ENCODE measurements at places on chromosomes 13 and 19.
A peak's percentile ranks its signal among the peaks of the same experiment; 100 is the strongest.

DNA sequence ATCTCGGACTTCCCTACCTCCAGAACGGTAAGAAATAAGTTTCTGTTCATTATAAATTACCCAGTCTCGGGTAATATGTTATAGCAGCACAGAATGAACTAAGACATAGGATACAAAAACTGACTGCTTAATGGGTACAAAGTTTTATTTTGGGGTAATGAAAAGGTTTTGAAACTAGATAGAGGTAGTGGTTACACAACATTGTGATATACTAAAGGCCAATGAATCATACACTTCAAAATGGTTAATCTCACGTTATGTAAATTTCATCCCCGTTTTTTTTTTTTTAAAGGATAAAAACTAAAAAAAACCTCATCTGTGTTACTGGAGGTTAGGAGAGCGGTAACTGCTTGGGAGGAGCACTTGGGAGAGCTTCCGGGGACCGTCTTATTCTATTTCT is 23.5 kb downstream of the AKT2 start:
- DNase-seq: no peak

DNA sequence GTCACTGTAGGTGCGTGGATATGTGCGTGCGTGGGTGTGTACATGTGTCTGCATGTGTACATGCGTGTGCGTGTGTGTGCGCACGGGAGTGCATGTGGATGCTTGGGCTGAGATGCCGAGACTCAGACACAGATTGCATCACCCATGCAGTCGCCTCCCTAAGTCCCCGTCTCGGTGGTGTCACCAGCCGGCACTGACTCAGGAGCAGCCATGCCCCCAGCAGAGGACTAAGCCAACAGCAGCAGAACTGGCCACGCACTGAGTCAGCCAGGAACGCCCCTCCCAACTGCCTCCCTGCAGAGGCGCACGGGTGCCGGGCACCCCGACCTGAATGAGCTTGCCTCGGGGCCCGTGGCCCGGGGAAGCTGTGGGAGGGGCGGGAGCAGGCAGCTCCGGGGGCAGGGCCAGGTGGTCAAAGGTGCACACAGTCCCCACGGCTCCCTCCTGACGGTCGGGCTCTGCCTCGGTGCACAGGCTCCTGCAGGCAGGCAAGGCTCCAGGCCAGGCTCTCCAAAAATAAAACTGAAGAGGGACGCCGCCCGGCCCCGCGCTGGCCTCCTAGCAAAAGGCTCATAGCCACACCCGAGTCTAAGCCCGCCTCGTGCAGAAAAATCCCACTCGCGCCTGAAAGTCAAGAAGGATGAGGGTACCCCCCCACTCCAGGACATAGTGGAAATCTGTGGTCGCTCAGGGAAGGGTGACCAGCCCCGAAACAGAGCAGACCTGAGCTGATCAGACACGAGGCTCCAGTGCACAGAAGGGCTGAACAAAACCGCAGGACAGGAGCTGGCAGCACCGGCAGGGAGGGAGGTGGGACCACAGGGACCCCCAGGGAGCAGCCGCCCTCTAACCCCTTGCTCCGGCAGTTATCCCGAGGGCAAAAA is 49.2 kb downstream of the GADD45B start:
- DNase-seq: no peak

- no peak for DNase-seq
Observed at GRCh38 chr19:46639358-46640182, 3.6 kb upstream of the GNG8 start.

DNA sequence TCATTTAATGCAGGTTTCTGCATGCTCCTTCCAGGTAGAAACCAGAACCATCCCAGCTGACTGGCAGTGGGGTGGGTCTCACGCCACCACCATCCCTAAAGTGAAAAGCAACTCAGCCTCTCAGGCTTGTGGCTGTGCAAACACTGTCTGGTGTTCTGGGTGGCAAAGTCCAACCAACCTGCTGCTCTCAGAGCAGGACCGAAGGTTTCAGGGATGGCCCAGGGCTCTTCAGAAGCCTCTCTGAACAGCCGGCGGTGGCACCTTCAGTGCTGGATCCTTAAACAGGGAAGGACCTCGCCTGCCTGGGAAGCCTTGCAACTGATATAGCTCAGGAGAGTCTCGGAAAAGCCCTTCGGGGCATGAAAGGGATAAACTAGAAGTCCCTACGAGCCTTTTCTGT is 100.8 kb downstream of the COL4A1 start:
- DNase-seq: no peak

DNA sequence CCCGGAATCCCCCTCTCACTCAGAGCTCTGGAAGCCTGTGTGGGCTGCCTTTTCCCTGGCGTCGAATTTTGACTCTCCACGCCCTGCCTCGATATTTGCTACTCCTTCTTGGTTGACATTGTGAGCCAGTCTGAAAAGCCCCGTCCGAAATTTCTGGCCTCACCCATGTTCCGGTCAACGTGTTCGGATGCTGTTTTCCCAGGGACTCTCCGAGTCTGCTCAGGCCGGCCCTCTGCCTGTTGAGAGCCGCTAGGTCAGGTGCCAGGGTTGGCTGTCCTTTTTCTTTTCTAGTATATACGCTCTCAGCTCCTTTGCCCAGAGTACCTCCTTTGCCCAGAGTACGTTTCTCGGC is 6.8 kb upstream of the DGKH start:
- DNase-seq: no peak

DNA sequence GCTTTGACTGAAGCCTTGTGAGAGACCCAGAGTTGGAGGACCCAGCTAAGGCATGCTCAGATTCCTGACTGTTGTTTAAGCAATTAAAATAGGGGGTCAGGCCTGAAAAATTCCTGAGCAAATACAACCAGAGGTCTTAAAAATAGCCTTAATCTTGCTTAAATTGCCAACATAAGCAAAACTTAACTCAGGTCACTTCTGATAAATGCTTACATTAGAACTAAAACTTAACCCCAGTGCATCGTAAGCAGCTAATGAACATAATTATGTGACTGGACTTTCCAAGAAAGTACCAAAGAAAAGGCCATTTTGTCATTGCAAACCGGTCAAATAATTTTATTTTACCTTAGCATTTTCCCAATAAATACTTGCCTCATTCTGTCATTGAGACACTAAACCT is 294.5 kb downstream of the ENOX1 start:
- no peak for DNase-seq

DNA sequence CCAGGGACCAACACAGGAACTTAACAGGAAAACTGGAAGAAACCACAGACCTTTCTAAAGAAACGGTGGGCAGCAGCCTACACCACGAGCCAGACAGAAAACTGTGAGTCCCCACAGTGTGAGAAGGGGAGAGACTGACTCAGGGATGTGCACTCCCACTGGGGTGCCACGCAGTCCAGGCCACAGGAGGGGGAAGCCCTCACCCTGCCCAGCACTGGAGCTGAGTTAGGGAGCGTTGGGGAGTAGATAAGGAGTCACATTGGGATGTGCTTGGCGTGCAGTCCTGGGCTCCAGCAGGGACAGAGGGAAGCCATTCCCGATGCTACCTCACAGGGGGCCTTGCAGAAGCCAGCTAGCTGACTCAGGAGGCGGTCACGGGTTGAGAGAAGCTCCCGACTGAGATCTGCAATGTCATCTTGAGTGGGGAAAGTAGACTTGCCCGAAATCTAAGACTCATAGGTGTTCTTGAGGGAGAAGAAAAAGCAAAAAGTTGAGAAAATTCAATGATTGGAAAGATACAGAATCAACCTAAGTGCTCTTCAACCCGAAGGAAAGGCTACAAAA is 17.3 kb downstream of the SIGLEC8 start:
- peak; percentile 83 for DNase-seq

- DNase-seq: no peak
Observed at GRCh38 chr19:51626675-51627074, 3.5 kb downstream of the SIGLEC5 start.

DNA sequence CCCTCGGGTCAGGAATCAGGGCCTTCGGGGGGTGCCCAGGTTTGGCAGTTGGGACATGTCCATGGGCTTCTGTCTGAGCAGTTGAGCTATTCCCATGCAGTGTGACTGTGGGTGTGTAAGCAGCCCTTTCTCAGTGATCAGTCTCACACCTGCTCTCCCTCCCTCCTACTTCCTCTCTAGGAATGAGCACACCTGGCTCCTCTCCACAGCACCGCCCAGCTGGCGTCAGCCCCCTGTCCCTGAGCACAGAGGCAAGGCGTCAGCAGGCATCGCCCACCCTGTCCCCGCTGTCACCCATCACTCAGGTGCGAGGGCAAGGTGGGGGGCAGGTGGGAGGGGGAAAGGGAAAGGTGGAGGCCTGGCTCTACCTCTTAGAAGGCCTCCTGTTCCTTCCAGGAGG is 25.9 kb downstream of the COMP start:
- no peak for DNase-seq

GRCh38 chr19:46068345-46069258 is 27.8 kb upstream of the IGFL4 start:
- no peak for DNase-seq

DNA sequence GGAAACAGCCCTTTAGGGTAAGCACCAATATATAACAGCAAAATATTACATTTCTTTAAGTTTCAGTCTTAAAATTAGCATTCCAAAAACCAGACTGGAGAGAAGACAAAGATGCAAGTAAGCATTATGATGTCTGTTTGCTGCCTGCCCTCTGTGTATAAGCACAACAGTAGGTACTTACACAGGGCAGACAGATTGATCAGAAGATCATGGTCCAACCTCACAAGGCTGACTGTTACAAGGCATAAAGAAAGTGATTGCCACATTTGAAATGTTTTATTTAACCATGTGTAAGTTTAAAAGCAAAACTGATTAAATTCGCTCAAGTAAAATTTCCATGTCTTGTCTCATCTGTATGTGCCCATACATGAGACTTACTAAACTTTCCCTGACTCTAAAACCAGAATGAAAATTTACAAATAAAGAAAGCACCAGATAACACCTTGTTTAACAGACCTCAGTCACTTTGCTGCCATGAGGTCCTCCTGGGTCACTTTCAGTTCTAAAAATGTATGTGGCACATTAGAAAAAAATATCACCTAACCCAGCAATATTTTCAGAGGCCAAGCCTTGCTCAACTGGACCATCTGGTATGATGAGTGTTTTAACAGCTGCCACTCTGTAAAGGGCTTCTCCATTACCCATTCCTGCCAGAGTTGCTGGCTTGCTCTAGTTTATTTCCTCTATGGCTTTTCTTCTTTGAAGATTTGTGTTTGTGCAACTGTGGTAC is 297.0 kb downstream of the RBM26 start:
- DNase-seq: no peak

DNA sequence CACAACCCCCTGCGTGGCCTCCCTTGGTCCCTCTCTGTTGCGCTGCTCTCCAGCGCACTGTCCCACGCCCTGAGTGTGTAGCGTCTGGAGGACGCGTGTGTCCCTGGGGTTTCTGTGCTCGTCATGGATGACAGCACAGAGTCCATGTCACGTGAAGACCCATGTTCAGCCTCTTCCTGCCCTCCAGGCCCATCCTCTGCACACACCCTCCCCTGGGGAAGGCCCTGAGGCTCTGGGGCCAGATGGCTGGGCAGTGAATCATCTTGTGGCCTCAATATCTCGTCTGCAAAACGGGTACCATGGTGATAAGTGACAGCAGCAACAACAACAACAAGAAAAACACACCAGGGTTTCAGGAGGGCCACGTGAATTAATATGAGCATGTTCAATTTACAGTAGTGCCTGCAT is 71.5 kb upstream of the ARHGEF7 start:
- DNase-seq: no peak

DNA sequence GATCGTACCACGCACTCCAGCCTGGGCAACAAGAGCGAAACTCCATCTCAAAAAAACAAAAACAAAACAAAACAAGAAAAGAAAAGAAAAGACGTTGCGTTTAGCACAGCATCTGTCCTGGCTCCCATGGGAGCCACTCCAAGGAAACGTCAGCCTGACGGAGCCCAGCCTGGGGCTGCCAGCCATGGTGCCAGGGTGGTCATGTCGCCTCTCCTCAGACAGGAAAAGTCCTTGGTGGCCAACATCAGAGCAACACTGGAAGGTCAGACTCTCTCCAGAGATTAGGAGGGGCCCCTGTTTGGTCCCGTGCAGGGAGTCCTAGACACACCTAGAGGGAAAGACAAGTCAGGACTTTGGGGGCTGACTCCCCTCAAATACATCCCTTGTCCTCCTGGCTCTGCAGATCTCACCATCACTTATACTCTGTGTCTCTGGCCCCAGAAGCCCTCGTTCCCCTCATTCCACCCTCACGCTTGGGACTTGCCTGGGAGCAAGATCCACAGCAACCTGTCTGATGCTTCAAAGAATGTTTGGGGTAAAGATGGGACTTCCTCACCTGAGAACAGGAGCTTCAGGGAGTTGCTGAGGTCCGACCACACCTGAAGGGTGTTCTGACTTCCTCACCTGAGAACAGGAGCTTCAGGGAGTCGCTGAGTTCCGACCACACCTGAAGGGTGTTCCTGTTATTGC is 9.3 kb downstream of the LILRA4 start:
- DNase-seq: no peak

DNA sequence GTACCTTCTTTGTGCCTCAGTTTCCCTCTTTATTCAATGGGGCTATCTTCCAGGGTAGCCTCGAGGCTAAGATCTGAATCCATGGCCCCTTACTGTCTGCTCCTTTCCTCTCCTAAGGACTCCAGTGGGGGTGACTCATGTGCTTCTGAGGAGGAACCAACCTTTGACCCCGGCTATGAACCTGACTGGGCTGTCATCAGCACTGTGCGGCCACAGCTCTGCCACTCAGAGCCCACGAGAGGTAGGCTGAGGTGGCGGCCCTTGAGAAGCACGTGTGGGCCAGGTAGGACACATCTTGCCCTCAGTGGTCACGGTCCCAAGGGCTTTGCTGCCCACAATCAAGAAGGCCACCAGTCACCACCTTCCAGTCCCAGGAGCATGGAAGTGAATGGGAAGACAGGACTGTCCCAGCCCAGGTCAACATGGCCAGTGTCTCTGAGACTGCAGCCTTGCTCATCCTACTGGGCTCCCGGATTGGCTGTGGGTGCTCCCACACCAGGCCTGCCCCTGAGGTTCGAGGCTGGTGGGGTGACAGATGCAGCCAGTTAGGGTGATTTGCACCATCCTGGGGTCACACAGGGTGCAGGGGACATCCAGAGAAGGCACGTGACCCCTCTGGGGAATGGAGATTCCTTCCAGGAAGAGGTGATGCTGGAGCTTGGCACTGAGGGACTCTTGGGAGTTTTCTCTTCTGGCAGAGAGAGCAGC is 2.8 kb downstream of the TBC1D17 start:
- no peak for DNase-seq

GRCh38 chr13:43343645-43344044 is 320.3 kb downstream of the DNAJC15 start:
- DNase-seq: no peak

- DNase-seq: no peak
Observed at GRCh38 chr13:51425410-51426042, 27.3 kb downstream of the INTS6 start.

GRCh38 chr13:21949818-21950429 is 279.1 kb downstream of the FGF9 start:
- no peak for DNase-seq

GRCh38 chr13:111130116-111130508 is 15.0 kb downstream of the ARHGEF7 start:
- DNase-seq: no peak

DNA sequence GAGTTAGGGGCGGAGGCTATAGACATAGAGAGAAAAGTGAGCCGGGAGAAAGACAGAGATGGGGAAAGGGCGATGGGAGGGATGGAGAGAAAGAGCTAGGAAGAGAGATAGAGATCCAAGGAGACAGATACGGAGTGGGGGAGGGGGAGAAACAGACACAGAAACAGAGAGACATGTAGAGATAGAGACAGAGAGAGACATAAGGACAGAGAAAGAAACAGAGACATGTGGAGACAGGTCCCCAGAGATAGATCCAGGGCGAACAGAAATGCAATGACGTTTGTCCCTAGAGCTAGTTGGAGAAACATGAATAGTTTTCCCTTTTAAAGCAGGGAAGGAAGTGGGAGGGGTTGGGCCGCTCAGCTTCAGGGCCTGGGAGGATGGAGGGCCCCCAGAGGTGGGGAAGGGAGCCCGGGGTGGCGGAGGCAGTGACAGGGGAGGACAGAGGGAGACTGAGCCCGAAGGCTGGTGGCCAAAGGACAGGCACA is 4.6 kb downstream of the PPP1R14A start:
- no peak for DNase-seq

Measured in stimulated activated effector memory CD8-positive, alpha-beta T cell treated with anti-CD3 and anti-CD28 coated beads, Interleukin-12 subunit alpha, Interleukin-12 subunit beta, amount 100 ng/mL, for 72 hours (primary cell).